ENCODE measurements at places on chromosomes 11 and 22.
A peak's percentile ranks its signal among the peaks of the same experiment; 100 is the strongest.

DNA sequence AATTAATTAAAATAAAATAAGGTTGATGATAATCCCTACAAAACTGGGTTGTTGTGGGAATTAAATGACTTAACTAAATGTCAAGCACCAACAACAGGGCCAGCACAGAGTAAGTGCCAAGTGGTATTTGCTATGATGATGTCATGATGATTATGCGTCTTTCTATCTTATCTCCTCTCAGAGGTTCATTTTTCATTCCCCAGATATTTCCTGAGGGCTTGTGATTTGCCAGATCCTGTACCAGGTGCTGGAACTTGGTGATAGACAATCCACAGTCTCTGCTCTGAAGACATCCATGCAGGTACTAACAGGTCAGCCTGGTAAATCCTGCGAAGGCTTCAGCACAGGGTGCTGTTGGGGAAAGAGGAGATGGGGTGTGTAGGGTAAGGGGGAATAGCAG lies 8.1 kb upstream of the MYH9 start:
- DNase-seq, result no peak

GRCh38 chr11:12279672-12280108 lies 97.7 kb upstream of the PARVA start:
- DNase-seq, result no peak

- no peak for DNase-seq
Observed at GRCh38 chr11:121082670-121083069, 18.4 kb upstream of the TECTA start.

- no peak for DNase-seq
Observed at GRCh38 chr11:65781152-65781961, 581 bp upstream of the AP5B1 start.

- DNase-seq, result no peak
Observed at GRCh38 chr11:297051-297585, 2.2 kb downstream of the IFITM5 start.

DNA sequence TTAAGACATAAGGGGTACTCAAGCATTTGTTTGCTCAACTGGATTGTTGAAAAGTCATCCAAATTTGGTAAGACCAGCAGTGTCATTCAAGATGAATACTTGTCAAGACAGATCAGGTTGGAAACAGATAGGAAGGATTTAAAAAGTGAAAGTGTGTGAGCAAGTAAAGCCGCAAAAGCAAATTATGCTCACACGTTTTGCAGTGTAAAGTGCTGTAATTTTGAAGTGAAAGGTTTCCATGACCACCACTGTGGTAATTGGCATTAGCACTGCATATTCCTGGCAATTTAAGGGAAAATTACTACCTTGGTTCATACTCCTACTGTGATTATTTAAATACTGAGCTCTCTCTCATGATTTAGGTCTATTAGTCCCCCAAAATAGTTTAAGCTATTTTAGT lies 704.1 kb upstream of the CCDC179 start:
- no peak for DNase-seq

- no peak for DNase-seq
Observed at GRCh38 chr11:69320756-69321741, 27.1 kb downstream of the MYEOV start.

DNA sequence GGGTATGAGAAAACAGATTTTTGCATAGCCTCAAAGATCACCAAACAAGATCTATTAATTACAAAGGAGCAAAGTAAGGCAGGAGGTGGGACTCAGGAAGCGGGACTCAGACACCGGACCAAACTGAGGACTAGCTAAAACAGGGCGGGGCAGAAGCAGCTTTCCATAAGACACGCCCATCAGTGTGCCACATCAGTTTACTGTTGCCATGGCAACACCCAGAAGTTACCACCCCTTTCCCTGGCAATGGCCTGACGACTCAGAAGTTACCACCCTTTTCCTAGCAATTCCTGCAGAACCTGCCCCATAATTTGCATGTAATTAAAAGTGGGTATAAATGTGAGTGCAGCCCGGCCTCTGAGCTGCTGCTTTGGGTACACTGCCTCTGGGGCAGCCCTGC lies 173.9 kb downstream of the SHANK2 start:
- no peak for DNase-seq

- no peak for DNase-seq
Observed at GRCh38 chr22:29071261-29072045, 1.4 kb upstream of the KREMEN1 start.

- no peak for DNase-seq
Observed at GRCh38 chr22:24191381-24191841, 10.1 kb downstream of the SUSD2 start.

DNA sequence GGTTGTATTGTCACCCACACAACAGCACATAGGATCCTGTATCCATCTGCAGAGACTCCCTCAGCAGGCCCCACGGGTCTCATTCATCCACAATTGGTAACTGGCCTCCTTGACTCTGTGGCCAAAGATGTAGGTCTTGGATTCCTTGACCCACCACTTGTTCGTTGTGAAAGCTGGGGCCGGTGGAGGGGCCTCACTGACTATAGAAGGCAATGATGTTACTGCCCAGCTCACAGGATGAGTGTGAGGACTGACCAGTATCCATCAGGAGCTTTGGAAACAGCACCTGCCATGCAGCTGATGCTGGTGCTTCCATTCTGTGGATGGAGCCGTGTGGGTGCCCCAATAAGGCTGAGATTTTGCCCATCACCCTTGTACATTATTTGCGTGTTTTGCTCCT lies 615.7 kb downstream of the BRD1 start:
- peak; percentile 5 for DNase-seq

- DNase-seq, result no peak
Observed at GRCh38 chr22:19604711-19605268, 80.6 kb upstream of the CLDN5 start.

- no peak for DNase-seq
Observed at GRCh38 chr11:102685338-102685737, 20.2 kb downstream of the MMP27 start.

DNA sequence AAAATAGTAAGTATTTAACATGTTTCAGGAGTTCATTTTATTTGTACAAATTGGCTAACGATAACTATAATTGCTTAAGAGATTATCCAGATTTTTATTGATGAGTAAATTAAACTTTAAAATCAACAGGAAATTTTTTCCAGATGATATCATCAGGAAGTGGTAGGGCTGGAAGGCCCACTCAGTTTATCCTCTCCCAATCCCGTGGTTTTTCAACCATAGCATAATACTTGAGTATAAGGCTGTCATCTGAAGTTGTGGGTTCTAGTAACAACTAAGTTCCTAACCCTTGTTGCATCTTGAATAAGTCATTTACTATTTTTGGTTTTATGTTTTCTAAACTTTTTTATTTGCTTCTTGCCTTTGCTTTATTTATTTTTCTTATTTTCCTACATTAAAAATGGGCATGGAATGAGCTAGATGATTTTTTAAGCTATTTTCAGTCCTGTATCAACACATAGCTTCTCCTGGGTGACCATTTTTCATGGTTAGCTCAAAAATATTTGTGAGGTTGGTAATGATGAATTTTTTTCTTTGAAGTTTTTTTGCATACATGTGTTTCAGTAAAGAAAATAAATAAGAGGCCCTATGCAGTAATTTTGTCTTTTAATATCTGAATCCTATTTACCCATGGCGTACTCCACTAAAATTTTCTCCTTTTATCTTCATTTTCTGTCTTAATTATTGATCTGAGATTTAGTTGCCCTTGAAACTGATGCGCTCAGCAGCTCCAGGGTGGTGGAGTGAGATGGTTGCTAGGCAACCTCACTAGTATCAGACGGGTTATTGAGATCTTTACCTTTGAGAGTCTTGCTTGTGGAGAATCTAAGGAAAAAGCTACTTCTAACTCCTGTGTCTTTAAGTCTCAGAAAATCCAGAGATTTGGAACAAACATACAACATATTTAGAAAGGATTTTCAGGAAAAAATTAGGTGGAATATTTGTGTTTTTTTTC lies 452.0 kb upstream of the CCDC179 start:
- DNase-seq, result no peak

DNA sequence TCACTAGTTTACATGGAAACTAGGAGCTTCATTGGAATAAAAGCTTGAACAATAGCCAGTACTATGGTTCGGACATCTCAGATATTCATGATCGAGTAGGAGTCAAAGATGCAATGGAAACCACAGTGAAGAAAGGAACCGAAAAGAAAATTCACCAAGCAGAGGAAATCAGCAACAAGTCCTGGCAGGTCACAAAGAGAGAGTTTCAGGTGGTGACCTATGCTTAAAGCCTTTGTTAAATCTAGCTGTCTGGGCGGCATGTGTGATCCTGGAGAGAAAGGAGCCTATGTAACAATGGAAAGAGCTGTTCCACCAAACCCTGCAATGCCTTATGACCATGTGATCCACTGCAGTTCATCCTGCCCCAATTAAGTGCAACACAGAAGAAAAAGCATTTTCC lies 68.9 kb upstream of the POU2AF2 start:
- DNase-seq, result no peak

GRCh38 chr11:103548838-103549237 lies 439.6 kb downstream of the DYNC2H1 start:
- no peak for DNase-seq

GRCh38 chr22:31944700-31945442 lies 536 bp downstream of the YWHAH start:
- no peak for DNase-seq

- no peak for DNase-seq
Observed at GRCh38 chr22:35590634-35591295, 26.4 kb downstream of the MB start.

DNA sequence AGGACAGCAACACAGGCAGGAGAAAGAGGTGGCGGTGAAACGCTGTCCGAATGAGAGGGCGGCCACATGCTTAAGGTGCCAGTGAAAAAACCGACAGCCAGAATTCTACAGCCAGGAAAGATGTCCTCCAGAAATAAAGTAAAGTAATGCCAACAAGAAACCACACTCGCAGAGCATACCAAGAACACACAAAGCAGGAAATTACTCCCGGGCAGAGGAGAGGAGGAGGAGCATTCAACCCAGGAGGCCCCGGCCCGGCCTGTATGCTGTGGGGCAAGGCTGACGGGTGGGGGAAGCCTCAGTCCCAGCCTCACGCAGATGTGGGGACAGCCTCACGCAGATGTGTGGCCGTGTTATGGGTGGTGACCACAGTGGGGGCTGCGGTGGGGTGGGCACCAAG lies 28.0 kb downstream of the CHID1 start:
- no peak for DNase-seq

DNA sequence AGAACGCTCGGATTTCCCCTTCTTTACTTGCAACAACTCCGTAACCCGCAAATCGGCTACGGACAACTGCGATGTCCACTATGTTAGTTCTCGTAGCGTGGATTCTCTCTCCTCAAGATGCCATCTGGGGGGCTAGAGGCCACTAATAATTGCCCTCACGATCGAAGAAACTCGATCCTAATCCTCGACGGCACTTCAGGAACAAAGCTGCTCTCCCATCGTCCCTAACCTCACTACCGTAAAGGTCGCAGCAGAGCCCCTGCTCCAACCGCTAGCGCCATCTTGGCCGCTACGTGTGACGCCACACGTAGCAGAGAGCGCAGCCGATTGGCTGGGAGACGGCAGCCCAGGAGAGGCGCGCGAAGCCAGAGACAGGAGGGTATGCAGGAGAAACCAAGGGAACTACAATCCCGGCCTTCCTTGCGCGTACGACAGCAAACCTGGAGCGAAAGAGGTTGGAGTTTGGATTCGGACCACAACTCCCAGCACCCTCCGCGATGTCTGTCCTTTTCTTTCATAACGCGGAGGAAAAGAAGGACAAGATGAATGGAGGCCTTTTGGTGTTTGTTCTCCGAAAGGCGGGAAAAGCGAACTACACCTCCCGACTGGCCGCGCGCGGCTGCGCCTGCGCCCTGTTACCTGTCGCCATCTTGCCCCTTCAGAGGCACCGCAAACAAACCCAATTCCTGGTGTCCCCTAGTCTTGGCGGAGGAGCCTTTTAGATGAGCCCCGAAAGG lies at the start of gene EMSY:
TSS of gene EMSY (plus strand) at position 635 of the 737 bp plus-strand sequence. CDS start 1,921 bp downstream, outside the sequence.
- peak; percentile 99 for DNase-seq

GRCh38 chr22:33108037-33108436 lies 49.9 kb upstream of the SYN3 start:
- no peak for DNase-seq

DNA sequence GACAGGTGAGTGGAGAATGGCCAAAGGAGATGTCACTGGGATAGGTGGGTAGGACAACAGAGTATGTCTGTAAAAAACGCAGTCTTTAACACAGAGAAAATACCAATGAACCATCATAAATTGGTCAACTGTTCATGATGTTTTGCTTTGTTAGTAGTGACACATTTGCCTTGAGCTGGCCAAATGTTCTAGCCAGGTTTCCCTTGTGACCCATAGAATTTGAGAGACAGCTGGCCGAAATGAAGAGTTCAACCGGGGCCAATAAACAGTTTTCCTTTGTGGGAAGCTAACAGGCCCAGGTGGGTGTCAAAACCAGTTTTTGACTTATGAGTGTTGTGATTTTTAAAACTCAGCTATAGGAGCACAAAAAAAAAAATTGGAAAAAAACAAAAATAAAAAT lies 116.6 kb upstream of the BID start:
- no peak for DNase-seq

DNA sequence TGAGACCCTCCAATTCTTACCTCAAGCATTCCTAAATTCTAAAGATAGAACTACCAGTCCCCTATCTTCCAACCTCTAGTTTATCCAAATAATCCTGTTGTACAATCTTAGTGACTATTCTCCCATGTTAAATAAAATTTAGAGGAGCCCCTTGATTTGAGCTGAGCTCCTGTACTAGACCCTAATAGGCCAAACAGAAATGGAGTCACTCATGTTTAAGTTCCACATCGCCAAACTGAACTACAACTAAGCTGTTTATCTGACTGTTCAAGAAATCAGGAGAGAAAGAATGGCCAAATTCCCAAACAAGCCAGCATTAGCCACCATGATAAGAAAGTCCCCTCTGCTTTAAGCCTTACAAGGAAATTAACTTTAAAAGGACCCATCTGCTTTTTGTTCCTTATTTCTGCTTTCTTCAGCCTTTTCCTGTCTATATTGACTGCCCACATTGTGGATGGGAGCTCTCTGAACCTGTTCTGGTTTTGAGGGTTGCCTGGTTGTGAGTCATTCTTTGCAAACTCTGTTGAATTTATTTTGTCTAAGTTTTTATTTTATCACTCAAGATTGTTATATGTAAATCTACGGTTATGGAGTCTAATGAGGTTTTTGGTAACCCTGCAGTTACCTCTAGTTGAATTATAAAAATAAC lies 90.4 kb downstream of the TTC28 start:
- no peak for DNase-seq

DNA sequence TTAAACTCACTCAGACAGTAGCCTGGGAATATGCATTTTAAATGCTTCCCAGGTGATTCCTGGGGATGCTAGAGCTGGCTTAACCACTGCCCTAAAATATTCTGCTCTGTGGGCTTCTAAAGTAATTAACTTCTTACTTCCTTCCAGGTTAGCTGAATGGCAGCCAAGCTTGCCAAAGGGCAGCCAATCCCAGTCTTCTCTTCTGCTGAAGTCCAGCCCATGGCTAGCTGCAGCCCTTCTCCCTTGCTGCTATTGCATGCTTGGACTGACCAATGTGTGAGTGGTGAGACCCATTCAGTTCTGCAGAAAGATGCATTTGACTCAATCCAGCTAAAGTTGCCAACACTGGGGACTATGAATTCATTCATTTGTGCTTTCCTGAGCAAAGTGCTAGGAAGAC lies 411.9 kb downstream of the SOX6 start:
- no peak for DNase-seq
